MM.1S (cell line): ENCODE measurements at places on chromosomes 4 and X.

- DNase-seq, result no peak
Measured at GRCh38 chrX:123600181-123600580, 132.7 kb downstream of the THOC2 start.

- no peak for DNase-seq
Measured at GRCh38 chrX:786441-786881, 155.9 kb downstream of the SHOX start.

GRCh38 chr4:24209131-24209530 is 319.3 kb upstream of the PPARGC1A start:
- DNase-seq, result no peak

- no peak for DNase-seq
Measured at GRCh38 chrX:9188117-9188516, 154.2 kb upstream of the FAM9B start.
